ENCODE measurements at places on chromosomes 1 and 21. TPM values are rescaled to one million over a fixed set of nuclear protein-coding genes. Genes with fewer than 3 reads are reported as not detected.
A peak's percentile ranks its signal among the peaks of the same experiment; 100 is the strongest.

Gene TTC13
- total RNA-seq = 15.8 TPM

- no peak overlapping the region for H3K27ac ChIP-seq
- DNase-seq = peak; percentile 39
- H3K4me3 ChIP-seq = no peak overlapping the region
- H3K4me1 ChIP-seq = no peaks in the 10 kb centered on the region
These were observed 11.0 kb downstream of the YIPF1 start for GRCh38 chr1:53878492-53879105.

DNA sequence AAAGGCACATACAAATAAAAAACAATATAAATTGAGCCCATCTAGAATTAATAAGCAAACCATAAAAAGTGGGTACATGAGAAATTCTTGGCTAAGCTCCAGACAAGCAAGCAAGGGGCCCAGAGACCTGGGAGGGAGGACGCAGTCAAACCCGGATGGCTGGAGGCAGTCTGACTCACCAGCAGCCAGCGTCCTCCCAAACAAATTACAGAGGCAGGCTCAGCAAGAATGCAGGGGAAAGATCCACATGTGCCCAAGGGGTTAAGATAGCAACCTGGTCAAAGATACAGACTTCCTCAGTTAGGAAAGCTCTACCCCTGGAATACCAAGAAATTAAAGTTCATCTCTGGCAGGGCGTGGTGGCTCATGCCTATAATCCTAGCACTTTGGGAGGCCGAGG lies 7.4 kb upstream of the TIAM1 start:
- H3K27ac ChIP-seq = no peak overlapping the region
- no peaks in the 10 kb centered on the region for H3K27me3 ChIP-seq
- H3K36me3 ChIP-seq = no peaks in the 10 kb centered on the region

DNA sequence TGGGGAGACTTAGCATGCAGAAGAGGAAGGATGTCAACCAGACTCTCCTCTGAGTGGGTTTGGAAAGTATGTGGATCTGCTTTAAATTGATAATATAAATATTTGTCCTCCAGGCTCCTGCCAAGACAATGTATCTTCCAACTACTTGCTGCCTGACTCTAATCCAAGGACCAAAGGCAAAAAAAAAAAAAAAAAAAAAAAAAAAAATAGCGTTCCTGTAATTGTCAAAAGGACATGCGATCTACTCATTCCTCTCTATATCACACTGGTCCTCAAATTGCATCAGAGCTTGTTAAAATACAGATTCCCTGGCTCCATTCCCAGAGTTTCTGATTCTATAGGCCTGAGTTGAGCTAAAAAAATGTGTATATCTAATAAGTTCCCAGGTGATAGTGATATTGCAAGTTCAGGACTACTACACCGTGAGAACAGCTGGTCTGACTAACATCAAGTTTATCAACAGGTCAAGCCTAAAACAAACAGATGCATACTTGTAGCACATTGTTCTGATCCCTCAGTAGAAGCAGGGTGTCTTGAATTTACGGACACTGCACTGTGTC lies 141.3 kb downstream of the TNR start:
- no peaks in the 10 kb centered on the region for H3K4me1 ChIP-seq
- no peak for DNase-seq
- H3K4me3 ChIP-seq = no peak overlapping the region
- peaks cover 3% of the 10 kb centered on the region for H3K27me3 ChIP-seq
- H3K27ac ChIP-seq = no peak overlapping the region
- H3K36me3 ChIP-seq = no peaks in the 10 kb centered on the region

DNA sequence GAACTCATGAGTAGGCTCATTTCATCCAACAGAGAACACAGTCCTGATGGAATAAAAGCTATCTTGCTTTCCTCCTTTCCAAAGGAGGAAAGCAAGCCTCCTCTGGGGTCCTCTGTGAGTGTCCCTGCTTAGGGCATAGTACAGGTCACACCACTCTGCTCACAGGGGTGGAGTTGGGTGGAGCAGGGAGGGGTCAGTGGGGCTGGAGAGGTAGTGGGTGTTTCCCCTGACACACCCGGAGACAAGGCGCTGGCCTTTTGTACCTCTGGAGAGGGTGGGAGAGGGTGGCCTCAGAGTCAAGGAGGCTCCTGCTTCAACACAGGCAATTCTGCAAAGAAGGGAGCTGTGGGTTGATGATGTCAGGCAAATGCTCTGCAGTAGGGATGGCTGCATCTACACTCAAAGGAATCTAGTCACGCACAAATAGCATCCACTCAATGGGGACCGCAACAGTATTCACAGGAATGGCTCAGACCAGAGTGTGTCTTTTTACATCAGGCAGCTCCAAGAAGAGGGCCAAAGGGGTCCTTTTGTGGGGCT lies 58.6 kb upstream of the PLXNA2 start:
- no peaks in the 10 kb centered on the region for H3K4me1 ChIP-seq
- H3K4me3 ChIP-seq = no peak overlapping the region
- H3K27ac ChIP-seq = no peak overlapping the region
- H3K27me3 ChIP-seq = no peaks in the 10 kb centered on the region
- DNase-seq = no peak

- DNase-seq = no peak
- H3K4me3 ChIP-seq = no peak overlapping the region
- no peak overlapping the region for H3K27ac ChIP-seq
- H3K27me3 ChIP-seq = no peaks in the 10 kb centered on the region
- H3K4me1 ChIP-seq = no peaks in the 10 kb centered on the region
These were observed 1522.3 kb upstream of the TPTE start for GRCh38 chr21:8998946-8999681.

DNA sequence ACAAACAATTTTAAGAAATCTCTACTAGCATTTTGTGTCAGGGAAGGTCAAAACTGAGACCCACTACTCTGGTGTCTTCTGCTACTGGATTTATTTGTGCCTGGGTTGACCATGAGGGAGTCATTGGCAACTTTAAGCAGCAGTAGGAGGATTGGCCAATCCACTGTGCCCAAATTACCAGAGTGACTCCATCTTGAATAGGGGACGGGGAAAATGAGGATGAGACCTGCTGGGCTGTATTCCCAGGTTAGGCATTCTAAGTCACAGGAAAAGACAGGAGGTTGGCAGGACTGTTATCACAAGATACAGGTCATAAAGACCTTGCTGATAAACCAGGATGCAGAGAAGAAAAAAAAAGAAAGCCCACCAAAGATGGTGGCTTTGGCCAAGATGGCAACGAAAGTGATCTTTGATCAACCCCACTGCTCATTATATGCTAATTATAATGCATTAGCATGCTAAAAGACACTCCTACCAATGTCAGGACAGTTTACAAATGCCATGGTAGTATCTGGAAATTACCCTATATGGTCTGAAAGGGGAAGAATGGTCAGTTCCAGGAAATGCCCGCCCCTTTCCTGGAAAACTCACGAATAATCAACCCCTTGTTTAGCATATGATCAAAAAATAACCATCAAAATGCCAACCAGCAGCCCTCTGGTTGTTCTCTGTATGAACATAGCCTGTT lies 200.9 kb downstream of the LTN1 start:
- H3K4me1 ChIP-seq = no peaks in the 10 kb centered on the region
- no peak overlapping the region for H3K4me3 ChIP-seq
- no peak for DNase-seq
- H3K36me3 ChIP-seq = no peaks in the 10 kb centered on the region
- H3K27ac ChIP-seq = no peak overlapping the region

DNA sequence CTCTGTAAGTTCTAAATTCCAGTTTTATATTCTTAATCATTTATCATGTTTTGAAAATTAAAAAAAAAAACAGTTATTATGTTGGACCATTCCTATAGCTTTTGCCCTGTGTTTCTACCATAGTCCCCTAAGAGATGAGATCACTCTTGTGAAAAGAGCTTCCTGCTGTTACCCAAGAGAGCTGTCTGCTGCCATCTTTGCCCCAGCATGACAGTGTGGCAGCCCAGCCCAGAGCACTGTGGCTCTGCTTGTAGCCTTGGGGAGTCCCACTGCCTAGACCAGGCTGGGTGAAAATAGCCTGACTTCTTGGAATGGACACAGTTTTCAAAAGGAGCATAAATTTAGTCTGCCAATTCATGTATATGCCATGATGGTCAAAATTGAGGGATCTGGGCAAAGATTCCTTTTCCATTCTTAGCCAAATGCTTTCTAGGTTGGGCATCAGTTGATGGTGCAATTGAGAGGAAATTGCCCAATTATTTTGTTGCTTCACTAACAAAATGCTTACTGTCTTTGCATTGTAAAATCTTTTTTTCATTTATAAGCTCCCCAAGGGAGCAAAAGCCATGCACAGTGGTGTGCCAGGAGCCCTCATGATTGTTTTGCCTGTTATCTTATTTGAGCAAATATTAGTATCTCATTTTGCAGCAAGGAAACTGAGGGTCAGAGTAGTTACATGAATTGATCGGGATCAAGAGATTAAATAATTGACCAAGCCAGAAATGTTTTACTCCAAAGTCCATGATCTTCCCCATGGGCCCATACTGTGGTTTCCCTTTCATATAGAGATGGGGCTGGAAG lies 72.8 kb downstream of the ETS2 start:
- H3K27ac ChIP-seq = no peak overlapping the region
- no peak overlapping the region for H3K4me3 ChIP-seq
- no peaks in the 10 kb centered on the region for H3K36me3 ChIP-seq
- H3K27me3 ChIP-seq = no peaks in the 10 kb centered on the region

DNA sequence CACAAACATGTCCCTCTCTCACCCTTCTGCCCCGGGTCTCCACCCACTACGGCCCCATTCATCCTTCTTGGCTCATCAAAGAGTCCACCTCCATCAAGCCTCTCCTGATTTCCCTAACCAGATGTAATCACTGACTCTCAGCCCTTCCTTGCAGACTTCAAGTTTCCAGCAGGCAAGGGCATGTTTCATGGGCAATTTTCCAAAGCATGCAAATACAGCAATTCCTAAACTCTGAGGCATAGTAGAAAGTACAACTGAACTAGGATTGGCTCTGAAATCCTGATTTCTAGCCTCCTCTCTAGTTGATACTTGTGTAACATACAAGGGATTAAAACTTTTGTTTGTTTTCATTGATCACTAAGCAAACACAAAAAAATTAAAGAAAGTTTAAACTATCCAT lies 109.1 kb upstream of the GADD45A start:
- no peak overlapping the region for H3K4me3 ChIP-seq
- no peak overlapping the region for H3K27ac ChIP-seq

- H3K4me1 ChIP-seq = peaks cover 24% of the 10 kb centered on the region
- no peak for DNase-seq
- H3K4me3 ChIP-seq = no peak overlapping the region
- no peaks in the 10 kb centered on the region for H3K27me3 ChIP-seq
- H3K27ac ChIP-seq = no peak overlapping the region
These were observed 50.0 kb downstream of the CD46 start for GRCh38 chr1:207801819-207802218.

GRCh38 chr1:234488054-234489006 lies 9.4 kb upstream of the TARBP1 start:
- H3K27ac ChIP-seq = no peak overlapping the region
- no peak overlapping the region for H3K4me3 ChIP-seq
- no peaks in the 10 kb centered on the region for H3K36me3 ChIP-seq

GRCh38 chr1:203985676-203986075 lies 87.2 kb upstream of the SOX13 start:
- no peaks in the 10 kb centered on the region for H3K36me3 ChIP-seq
- no peak overlapping the region for H3K4me3 ChIP-seq
- H3K27ac ChIP-seq = no peak overlapping the region
- DNase-seq = no peak
- H3K4me1 ChIP-seq = no peaks in the 10 kb centered on the region
- no peaks in the 10 kb centered on the region for H3K27me3 ChIP-seq

- no peaks in the 10 kb centered on the region for H3K27me3 ChIP-seq
- H3K4me3 ChIP-seq = no peak overlapping the region
- no peaks in the 10 kb centered on the region for H3K36me3 ChIP-seq
- H3K4me1 ChIP-seq = peaks cover 36% of the 10 kb centered on the region
These were observed 23.9 kb downstream of the CTNNBIP1 start for GRCh38 chr1:9886092-9886742.

DNA sequence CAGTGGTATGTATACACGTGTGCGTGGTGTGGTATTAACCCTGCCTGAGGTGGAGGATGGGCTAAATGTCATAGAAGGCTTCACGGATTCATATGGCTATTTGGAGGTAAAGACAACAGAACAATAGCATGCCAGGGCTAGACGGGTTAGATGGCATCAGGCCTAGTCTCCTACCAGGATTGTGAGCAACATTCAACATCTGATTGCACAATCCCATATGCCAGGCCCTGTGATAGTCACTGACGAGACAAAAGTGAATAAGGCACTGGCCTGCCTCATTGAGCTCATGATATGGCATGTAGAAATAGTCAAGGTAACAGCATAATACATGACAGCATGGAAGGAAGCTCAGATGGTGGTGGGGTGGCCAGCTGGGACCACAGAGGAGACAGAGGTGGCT lies 167.1 kb upstream of the BEND5 start:
- no peak overlapping the region for H3K4me3 ChIP-seq
- no peaks in the 10 kb centered on the region for H3K36me3 ChIP-seq
- no peaks in the 10 kb centered on the region for H3K27me3 ChIP-seq
- no peak for DNase-seq
- H3K4me1 ChIP-seq = peaks cover 4% of the 10 kb centered on the region
- H3K27ac ChIP-seq = no peak overlapping the region

DNA sequence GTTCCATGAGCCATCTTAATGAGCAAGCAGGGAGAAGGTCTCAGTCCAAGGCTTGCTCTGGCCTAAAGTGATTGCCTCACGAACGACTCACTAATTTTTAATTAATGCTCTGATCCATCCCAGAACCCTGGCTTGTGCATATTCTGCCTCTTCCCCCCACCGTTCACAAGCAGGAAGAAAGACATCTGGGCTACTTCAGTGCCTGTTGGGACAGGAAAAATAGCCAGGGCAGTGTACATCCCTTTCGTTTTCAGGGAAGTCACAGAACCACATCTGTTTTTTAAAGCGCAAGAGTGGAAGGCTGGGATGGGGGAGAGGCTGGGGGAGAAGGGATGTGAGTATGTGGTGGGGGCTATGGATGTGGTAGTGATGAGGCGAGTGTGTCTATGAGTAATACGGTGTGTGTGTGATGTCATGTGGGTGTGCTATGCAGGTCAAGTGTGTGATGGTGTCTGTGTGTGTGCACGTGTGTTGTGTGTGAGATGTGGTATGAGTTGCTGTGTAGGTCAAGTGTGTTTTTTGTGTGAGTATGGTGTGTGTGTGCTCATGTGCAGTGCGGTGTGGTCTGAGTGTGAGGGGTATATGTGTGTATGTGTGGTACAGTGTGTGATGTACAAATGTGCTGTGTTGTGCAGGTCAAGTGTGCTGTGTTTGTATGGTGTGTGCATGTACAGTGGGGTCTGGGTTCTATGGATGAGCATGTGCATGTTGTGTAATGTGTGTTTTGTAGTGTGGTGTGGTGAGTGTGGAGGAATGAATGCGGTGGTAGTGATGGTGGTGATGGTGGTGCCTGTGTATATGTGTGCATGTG lies 64.9 kb upstream of the SYT6 start:
- H3K4me3 ChIP-seq = no peak overlapping the region
- no peaks in the 10 kb centered on the region for H3K36me3 ChIP-seq
- H3K4me1 ChIP-seq = no peaks in the 10 kb centered on the region
- DNase-seq = no peak
- H3K27ac ChIP-seq = no peak overlapping the region
- H3K27me3 ChIP-seq = peaks cover 29% of the 10 kb centered on the region

DNA sequence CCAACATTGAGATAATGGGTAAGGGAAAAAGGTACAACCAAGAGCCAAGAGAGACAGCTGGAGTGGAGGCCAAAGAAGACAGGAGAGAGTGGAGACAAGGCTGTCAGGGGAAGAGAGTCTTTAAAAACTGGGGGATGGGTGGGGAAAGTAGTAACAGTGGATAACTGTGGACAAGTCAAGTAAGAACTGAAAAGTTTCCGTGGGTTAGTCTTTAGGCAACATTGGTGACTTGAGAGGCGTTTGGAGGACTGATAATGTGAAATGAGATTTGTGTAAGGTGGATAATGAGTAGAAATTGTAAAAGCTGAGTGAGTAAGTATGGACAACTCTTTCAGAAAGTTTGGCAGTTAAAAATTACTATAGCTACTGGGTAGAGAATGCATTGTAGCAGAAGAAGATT lies 10.4 kb downstream of the PPP2R5A start:
- no peak overlapping the region for H3K27ac ChIP-seq
- no peaks in the 10 kb centered on the region for H3K36me3 ChIP-seq
- peaks cover 5% of the 10 kb centered on the region for H3K4me1 ChIP-seq
- no peak overlapping the region for H3K4me3 ChIP-seq
- DNase-seq = no peak
